AG04450 (cell line): ENCODE measurements at places on chromosomes 1 and 21. TPM values are rescaled to one million over a fixed set of nuclear protein-coding genes. Genes with fewer than 3 reads are reported as not detected.

ESPN gene
- polyA plus RNA-seq = not detected in 2 replicates

CCDC181 gene
- 0.09 and 0.17 TPM in 2 replicates for polyA plus RNA-seq

XKR8 gene
- 7.9 and 8.2 TPM in 2 replicates for polyA plus RNA-seq

HES2 gene
- not detected in 2 replicates for polyA plus RNA-seq

RNF187 gene
- polyA plus RNA-seq = 77.5 and 84.0 TPM in 2 replicates

NPR1 gene
- 0.02 TPM in 1 of 2 replicates, not detected in the other for polyA plus RNA-seq

ADGRL4 gene
- polyA plus RNA-seq = 11.9 and 16.6 TPM in 2 replicates

CYP4B1 gene
- polyA plus RNA-seq = not detected in 2 replicates

COA6 gene
- polyA plus RNA-seq = 27.4 and 38.8 TPM in 2 replicates

STX12 gene
- 34.5 and 42.6 TPM in 2 replicates for polyA plus RNA-seq

S100A7 gene
- not detected in 2 replicates for polyA plus RNA-seq

INSRR gene
- not detected in 2 replicates for polyA plus RNA-seq

RGS5 gene
- 11.3 and 13.8 TPM in 2 replicates for polyA plus RNA-seq

DYNLT5 gene
- 0.71 and 0.98 TPM in 2 replicates for polyA plus RNA-seq

KCNJ10 gene
- not detected in 2 replicates for polyA plus RNA-seq

GPR37L1 gene
- polyA plus RNA-seq = not detected in 2 replicates

RAD54L gene
- polyA plus RNA-seq = 1.8 and 1.9 TPM in 2 replicates

PTPN14 gene
- polyA plus RNA-seq = 30.3 and 34.2 TPM in 2 replicates

TMEM63A gene
- polyA plus RNA-seq = 16.8 and 17.1 TPM in 2 replicates

SHE gene
- not detected in 2 replicates for polyA plus RNA-seq

ARHGEF11 gene
- 14.5 and 14.8 TPM in 2 replicates for polyA plus RNA-seq

ARHGAP30 gene
- polyA plus RNA-seq = not detected in 2 replicates

RIMS3 gene
- polyA plus RNA-seq = 0.33 and 0.36 TPM in 2 replicates

SPATA1 gene
- 0.81 and 0.99 TPM in 2 replicates for polyA plus RNA-seq

GABRD gene
- not detected in 2 replicates for polyA plus RNA-seq

IFNLR1 gene
- polyA plus RNA-seq = not detected in 2 replicates

ZBTB8A gene
- 5.0 and 7.2 TPM in 2 replicates for polyA plus RNA-seq

ASPM gene
- polyA plus RNA-seq = 3.7 and 6.1 TPM in 2 replicates

HOOK1 gene
- polyA plus RNA-seq = not detected in 2 replicates

PRELP gene
- 0.65 and 0.68 TPM in 2 replicates for polyA plus RNA-seq

NMNAT2 gene
- polyA plus RNA-seq = 0.16 and 0.19 TPM in 2 replicates

CD101 gene
- 0.02 TPM in 1 of 2 replicates, not detected in the other for polyA plus RNA-seq

SYNC gene
- 50.4 and 65.1 TPM in 2 replicates for polyA plus RNA-seq

MYBPH gene
- polyA plus RNA-seq = 0.04 and 0.09 TPM in 2 replicates

OR2T35 gene
- polyA plus RNA-seq = not detected in 2 replicates

PGLYRP3 gene
- not detected in 2 replicates for polyA plus RNA-seq

AZIN2 gene
- 7.0 and 7.8 TPM in 2 replicates for polyA plus RNA-seq

KCND3 gene
- polyA plus RNA-seq = 0.02 and 0.06 TPM in 2 replicates

UBASH3A gene
- polyA plus RNA-seq = not detected in 2 replicates

UBXN10 gene
- polyA plus RNA-seq = not detected in 2 replicates

CRP gene
- not detected in 2 replicates for polyA plus RNA-seq

SH2D2A gene
- 0.09 TPM in 1 of 2 replicates, not detected in the other for polyA plus RNA-seq

DMRTA2 gene
- not detected in 2 replicates for polyA plus RNA-seq

DENND4B gene
- 10.3 and 13.3 TPM in 2 replicates for polyA plus RNA-seq

OSCP1 gene
- polyA plus RNA-seq = 7.9 and 8.1 TPM in 2 replicates

CYP4A22 gene
- polyA plus RNA-seq = not detected in 2 replicates

SELP gene
- polyA plus RNA-seq = not detected in 2 replicates
